ENCODE measurements at places on chromosomes 7 and 10. TPM values are rescaled to one million over a fixed set of nuclear protein-coding genes. Genes with fewer than 3 reads are reported as not detected.

CCDC172 gene
- not detected for total RNA-seq

CHCHD2 gene
- 323 TPM for total RNA-seq

MYO1G gene
- 0.10 TPM for total RNA-seq

CNPY1 gene
- total RNA-seq, result not detected

CUBN gene
- total RNA-seq, result 11.8 TPM

MYOF gene
- total RNA-seq, result 383 TPM

KNDC1 gene
- not detected for total RNA-seq

PLXDC2 gene
- 1.5 TPM for total RNA-seq

FASTK gene
- total RNA-seq, result 83.9 TPM

ANKRD61 gene
- total RNA-seq, result not detected

LEP gene
- not detected for total RNA-seq

RBP3 gene
- not detected for total RNA-seq

SAMD9L gene
- total RNA-seq, result 7.8 TPM

PRTFDC1 gene
- 10.9 TPM for total RNA-seq

RPEL1 gene
- total RNA-seq, result 0.33 TPM

MRLN gene
- not detected for total RNA-seq

STRIP2 gene
- total RNA-seq, result 4.9 TPM

CCNJ gene
- total RNA-seq, result 32.6 TPM

MEOX2 gene
- total RNA-seq, result 35.8 TPM

EXOC4 gene
- 99.6 TPM for total RNA-seq

AKR1C1 gene
- 7.8 TPM for total RNA-seq

GRID2IP gene
- total RNA-seq, result not detected

GNG11 gene
- 284 TPM for total RNA-seq

DIP2C gene
- total RNA-seq, result 8.3 TPM

PILRA gene
- total RNA-seq, result 0.38 TPM

MCM10 gene
- 5.6 TPM for total RNA-seq

TRPV6 gene
- total RNA-seq, result not detected

FFAR4 gene
- not detected for total RNA-seq

SPDYE1 gene
- total RNA-seq, result not detected

FXYD4 gene
- not detected for total RNA-seq

PNLIP gene
- not detected for total RNA-seq

MCU gene
- 32.7 TPM for total RNA-seq

TEX36 gene
- not detected for total RNA-seq

LRRD1 gene
- under 0.01 TPM for total RNA-seq

DNAJC12 gene
- total RNA-seq, result 4.9 TPM
